Cardiac muscle cell (in vitro differentiated cells and primary cell): ENCODE measurements at places on chromosomes 16 and 17. TPM values are rescaled to one million over a fixed set of nuclear protein-coding genes. Genes with fewer than 3 reads are reported as not detected.
A peak's percentile ranks its signal among the peaks of the same experiment; 100 is the strongest.

CA5A gene
- total RNA-seq: not detected in 2 replicates

CRHR1 gene
- total RNA-seq: 0.11 and 0.86 TPM in 2 replicates

HIGD1B gene
- total RNA-seq: not detected in 2 replicates

DNA sequence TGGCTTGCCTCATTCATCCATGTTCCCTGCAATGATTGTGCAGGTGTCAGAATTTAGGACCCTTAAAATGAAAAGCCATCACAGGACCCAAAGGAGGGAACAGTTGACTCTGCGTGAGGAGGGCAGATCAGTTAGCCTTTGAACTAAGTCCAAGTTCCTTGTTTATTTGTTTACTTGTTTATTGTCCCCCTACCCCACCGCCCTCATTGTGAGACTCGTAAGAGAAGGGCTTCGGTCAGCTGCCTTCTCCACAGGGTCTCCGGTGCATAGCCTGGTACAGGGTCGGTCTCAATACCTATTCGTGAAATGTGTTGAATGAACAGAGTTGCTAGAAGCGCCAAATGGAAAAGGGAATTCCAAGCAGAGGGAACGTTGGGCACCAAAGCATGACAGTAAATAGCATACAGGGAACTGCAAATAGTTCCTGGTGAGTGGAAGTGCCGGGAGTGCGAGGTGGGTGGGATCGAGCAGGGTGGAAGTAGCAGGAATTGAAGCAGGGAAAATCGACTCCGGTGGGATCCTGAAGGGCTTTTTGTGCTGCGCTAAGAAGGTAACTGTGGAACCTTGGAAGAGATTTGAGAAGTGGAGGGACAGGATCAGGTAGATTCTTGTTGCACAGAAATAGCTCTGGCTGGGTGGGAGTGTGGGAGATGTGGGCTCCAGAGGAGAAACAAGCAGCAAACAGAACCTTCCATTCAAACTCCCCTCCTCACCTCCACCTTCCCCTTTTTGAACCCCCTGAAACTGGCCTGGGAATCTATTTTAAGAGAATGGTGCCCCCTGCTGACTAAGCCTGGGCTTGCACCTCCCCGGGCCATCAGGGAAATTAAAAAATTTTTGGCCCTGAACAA, 12.7 kb downstream of the SLC35B1 start:
- H3K36me3 ChIP-seq: peaks cover 4% of the 10 kb centered on the region
- peak overlapping the region; percentile 11 for H3K27ac ChIP-seq
- H3K27me3 ChIP-seq: no peaks in the 10 kb centered on the region
- H3K4me3 ChIP-seq: no peak overlapping the region

DNA sequence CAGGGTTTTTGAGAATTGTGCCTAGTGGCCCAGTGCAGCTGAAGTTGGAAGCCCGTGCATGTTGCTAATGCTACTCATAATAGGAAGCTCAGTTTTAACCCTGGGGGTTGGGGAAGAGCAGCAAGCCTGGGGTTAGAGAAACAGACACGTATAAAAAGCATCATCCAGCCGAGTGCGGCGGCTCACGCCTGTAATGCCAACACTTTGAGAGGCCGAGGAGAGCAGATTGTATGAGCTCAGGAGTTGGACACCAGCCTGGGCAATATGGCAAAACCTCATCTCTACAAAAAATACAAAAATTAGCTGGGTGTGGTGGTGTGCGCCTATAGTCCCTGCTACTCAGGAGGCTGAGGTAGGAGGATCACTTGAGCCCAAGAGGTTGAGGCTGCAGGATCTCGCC, 2.3 kb upstream of the CLUH start:
- peaks cover 19% of the 10 kb centered on the region for H3K4me1 ChIP-seq
- H3K27ac ChIP-seq: no peak overlapping the region
- no peaks in the 10 kb centered on the region for H3K27me3 ChIP-seq
- DNase-seq: no peak

DNA sequence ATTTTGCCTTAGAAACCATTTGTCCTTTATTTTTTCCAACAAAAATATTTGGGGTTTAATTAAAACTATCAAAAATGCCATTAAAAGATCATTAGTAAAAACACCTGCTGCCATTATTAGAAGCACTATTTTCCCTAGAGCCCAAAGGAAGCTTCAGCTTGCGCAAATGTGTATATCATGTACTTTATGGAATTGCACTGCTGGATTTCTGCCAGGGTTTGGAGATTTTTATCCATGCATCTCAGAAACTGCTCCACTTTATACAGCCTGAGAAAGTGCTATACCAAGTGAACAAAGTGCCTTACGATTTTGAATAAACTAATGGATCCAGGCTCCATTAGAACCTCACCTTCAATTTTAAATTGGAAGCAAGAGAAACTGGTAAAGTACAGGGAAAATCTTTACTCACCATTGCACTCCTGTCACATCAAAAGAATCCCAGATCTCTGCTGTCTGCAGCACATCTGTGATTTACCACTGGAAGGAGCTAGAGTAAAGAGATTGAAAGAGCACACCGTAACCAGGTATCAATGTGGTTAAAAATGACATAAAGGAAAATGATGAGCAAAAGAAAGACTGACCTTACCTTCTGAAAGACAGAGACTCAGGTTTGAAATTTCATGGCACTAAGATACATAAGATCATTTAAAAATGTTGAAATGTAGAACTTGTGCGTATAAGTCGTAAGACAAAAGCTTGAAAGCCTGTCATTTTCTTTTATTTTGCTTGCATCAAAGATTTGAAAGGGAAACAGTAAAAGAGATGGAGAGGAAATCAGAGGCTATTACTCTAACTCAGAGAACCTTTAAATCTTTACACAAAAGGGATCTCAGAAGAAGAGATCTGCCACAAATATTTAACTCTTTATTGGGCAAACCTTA, 678.1 kb upstream of the GOT2 start:
- DNase-seq: no peak
- H3K36me3 ChIP-seq: no peaks in the 10 kb centered on the region
- H3K27ac ChIP-seq: no peak overlapping the region
- no peaks in the 10 kb centered on the region for H3K27me3 ChIP-seq
- H3K4me1 ChIP-seq: no peaks in the 10 kb centered on the region
- H3K4me3 ChIP-seq: no peak overlapping the region

DNA sequence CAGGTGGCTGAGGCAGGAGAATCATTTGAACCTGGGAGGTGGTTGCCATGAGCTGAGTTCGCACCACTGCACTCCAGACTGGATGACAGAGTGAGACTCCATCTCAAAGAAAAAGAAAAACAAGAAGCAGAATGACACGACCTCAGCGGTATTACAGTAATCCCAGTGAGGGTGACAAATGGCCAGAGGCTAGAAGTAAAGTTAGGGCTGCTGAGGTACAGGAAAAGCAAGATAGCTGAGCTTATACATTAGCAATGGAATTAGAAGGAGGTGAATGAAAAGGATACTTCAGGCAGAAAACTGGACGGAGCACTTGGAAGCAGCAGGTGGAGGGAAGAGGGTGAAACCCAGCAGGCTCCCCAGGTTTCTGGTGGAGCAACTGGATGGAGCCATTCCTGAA, 26.1 kb upstream of the AMZ2 start:
- H3K36me3 ChIP-seq: no peaks in the 10 kb centered on the region
- H3K4me1 ChIP-seq: no peaks in the 10 kb centered on the region
- DNase-seq: no peak
- H3K27me3 ChIP-seq: no peaks in the 10 kb centered on the region
- H3K27ac ChIP-seq: no peak overlapping the region

DNA sequence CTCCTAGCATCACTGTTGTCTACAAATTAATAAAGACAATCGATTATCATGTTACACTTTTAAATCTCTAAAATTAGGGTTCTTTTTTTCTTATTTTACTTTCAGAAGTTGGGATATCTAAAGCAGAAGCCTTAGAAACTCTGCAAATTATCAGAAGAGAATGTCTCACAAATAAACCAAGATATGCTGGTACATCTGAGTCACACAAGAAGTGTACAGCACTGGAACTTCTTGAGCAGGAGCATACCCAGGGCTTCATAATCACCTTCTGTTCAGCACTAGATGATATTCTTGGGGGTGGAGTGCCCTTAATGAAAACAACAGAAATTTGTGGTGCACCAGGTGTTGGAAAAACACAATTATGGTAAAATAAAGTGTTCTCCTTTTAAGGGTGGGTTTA, 2.4 kb downstream of the RAD51C start:
- H3K36me3 ChIP-seq: no peaks in the 10 kb centered on the region
- H3K27me3 ChIP-seq: no peaks in the 10 kb centered on the region
- no peak overlapping the region for H3K27ac ChIP-seq

DNA sequence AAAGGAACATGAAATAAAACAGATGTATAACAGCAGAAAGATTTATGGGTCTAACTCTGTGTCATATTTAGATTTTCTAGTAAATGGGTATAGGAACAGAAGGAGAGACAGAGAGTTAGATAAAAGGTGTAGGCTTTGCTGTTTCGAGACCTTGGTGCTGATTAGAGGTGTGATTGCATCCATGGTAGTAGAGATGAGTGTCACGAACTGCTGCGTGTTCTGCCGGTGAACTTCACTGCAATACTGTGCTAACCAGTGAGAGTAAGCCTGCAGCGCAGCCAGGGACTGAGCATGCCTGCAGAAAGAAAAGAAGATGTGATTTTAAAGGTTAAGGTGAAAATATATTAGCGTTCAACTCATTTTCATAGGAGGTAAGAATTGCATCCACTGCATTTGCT, 53.7 kb upstream of the GSG1L start:
- no peak overlapping the region for H3K27ac ChIP-seq
- H3K4me3 ChIP-seq: no peak overlapping the region
- peaks cover 19% of the 10 kb centered on the region for H3K36me3 ChIP-seq
- no peak for DNase-seq
